ENCODE measurements at places on chromosomes 3 and 15.

GRCh38 chr15:67350042-67350441, 95.5 kb downstream of the IQCH start:
- DNase-seq, result no peak

- DNase-seq, result no peak
These were observed 171.0 kb upstream of the MBNL1 start for GRCh38 chr3:152097770-152098169.

- no peak for DNase-seq
These were observed 71.3 kb downstream of the SMAD6 start for GRCh38 chr15:66773129-66773873.

DNA sequence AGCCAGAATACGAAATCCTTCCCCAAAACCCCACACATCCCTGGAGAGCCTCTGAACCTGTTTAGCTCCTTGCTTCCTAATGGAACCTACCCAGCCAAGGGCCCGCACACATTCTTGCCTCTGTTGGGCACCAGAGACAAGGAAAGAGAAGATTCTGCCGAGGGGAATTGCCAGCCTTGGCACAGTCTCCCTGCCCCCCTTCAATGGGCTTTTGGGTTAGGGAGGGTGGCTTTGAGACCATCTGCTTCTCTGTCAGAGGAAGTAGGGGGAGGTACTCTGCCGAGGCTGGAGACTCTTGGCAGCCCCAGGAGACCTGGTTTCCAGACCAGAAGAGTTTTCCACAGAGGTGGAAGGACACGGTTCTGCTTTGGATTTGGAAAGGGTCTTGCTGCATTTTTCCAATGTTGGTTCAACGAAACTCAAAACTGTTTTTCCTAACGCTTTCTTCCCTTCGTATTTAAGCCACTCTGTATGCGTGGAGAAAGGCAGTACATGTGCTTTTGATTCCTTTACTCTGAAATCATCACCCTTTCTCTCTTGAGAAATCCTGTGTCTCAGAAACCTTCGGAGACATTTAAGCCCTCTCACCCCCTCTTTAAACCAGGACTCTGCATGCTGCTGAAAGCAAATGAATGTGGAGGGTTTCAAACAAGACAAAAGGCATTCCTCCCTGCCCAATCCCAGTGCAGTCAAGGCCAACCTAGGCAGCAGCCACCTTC, 78.8 kb upstream of the PRR23C start:
- no peak for DNase-seq

GRCh38 chr15:100216182-100216581, 125.6 kb downstream of the ADAMTS17 start:
- DNase-seq, result no peak

DNA sequence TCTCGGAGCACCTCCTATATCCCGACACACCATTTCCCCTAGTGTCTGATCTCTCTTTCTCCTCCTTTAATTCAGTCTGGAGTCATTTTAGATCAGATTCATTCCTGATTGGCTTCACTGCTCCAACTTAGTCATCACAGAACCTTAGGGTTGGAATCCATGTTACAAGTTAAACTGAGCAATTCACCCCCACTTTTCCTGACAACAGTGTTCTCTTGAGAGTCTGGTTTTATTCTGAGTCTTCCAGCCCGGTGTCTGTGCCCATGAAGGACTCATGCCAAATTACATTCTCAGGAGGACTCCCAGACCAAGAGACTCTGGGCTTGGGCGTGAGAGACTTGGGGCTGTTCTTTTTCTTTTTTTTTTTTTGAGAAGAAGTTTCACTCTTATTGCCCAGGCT, 57.5 kb downstream of the LPP start:
- no peak for DNase-seq

DNA sequence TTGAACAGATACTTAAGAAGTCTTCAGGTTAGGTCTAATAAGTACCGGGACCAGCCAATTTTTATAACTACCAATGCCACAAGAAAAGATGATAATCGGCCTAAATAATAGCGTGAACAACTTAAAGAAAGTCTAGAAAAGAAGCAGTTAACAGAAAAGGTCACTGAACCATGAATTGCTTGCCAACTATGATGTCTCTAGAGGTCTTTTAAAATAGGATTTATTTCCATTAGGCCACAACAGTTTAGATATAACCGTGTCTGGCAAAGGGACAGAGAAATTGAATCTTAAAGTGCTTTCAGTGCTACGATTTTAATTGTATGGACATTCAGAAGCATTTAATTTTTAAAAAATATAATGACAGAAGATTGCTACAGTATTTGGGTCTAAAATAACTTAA, 1070.4 kb downstream of the ROBO1 start:
- no peak for DNase-seq

- no peak for DNase-seq
These were observed 73.2 kb upstream of the HEG1 start for GRCh38 chr3:125128861-125129501.

DNA sequence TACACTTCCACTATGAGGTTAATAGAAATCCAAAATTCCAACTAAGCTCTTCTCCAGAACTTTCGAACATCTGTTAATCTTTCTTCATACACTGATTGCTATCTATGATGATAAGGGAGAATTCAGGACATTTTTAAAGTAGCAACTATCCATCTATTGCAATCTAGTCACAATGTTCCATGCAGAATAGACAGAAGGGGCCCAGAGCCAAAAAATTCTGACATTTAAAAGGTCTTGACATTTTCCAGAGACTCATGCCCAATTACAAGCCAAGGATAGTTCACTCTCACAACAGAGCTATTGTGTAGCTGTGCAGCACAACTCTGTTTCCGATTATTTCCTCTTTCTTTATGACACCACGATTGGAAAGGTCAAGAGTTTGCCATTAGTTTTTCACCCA, 999.7 kb upstream of the ALCAM start:
- no peak for DNase-seq

- DNase-seq, result no peak
These were observed 16.1 kb upstream of the OR5AC2 start for GRCh38 chr3:98070840-98071239.

DNA sequence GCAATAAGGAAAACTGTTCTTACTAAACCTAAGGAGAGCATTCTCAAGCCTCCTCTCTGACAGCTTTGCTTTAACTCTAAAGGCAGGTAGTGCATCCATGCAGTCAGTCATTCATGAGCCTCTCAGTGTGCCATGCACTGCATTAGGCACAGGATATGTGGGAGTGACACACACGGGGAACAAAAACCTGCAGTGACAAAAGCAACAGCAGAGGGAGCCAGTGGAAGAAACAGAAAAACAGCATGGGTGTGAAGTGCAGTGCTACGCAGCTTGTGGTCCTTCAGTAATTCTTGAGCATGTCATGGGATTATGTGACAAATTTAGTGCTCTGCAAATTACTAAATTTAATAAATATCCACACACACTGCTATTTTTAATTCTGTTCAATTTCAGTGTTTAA, 230.7 kb downstream of the BBX start:
- no peak for DNase-seq

GRCh38 chr15:20106026-20106425, 435.6 kb downstream of the GOLGA6L6 start:
- no peak for DNase-seq

DNA sequence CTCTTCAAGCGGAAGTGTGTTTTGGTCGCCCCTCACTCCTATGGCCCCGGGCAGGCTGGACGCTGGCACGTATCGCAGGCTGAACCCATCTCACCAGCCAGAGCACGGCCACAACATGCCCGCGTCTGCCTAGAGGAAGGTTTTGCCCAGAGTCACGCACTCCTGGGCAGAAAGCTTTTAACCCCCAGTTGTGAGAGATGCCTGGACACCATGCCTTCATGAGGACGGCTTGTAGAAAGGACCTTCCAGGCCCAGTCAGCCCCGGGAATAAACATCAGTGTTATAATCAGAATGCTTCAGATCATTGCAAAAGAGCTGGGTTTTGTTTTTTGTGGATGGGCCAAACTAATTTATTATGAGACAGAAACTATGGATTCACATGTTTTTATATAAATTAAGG, 16.5 kb downstream of the CYFIP1 start:
- DNase-seq, result no peak

GRCh38 chr15:40684381-40684780, 10.6 kb upstream of the RAD51 start:
- no peak for DNase-seq

- no peak for DNase-seq
These were observed 8.6 kb downstream of the ZXDC start for GRCh38 chr3:126466886-126467610.

- DNase-seq, result no peak
These were observed 172.6 kb downstream of the P3H2 start for GRCh38 chr3:189947948-189948723.

- DNase-seq, result no peak
These were observed 29.2 kb upstream of the WWTR1 start for GRCh38 chr3:149686996-149687395.
